ENCODE measurements at places on chromosomes 12 and 14.

- no peak for DNase-seq
Measured at GRCh38 chr14:58824796-58825195, 187.0 kb downstream of the DACT1 start.

GRCh38 chr14:58907803-58908202, 270.0 kb downstream of the DACT1 start:
- no peak for DNase-seq

DNA sequence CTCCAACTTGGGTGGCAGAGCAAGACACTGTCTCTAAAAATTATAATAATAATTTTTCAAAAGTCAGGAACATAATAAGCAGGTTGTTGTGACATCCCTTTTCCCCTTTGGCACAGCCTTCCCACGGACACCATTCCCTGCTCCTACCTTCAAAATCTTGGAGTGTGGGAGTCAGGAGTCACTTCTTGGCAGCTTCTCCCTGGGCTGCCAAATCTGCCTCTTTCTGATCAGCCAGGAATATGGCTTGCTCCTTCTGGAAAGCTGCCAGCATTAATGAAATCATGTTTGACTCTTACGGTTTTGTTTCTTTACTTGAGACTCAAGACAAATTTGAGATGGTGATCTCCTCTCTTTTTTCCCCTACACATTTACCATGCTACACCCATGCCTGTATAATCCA, 391.4 kb upstream of the SYT1 start:
- no peak for DNase-seq

DNA sequence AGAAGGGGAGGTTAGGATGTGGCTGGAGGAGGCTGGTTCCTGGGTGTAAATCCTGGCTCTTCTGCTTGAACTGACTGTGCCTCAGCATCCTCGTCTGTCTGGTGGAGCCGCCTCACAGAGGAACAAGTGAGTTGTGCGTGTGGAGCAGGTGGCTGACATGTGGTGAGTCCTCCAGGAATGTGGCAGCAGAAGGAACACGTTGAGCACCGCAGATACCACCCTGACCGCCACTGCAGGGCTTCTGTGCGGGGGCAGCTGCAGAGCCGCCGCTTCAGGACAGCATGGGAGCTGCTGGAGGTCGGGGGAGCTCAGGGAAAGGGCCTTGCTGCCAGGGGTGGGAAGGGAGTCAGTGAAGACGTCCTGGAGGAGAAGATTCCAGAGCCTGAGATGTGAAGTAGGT, 48.9 kb downstream of the TRAF3 start:
- no peak for DNase-seq

DNA sequence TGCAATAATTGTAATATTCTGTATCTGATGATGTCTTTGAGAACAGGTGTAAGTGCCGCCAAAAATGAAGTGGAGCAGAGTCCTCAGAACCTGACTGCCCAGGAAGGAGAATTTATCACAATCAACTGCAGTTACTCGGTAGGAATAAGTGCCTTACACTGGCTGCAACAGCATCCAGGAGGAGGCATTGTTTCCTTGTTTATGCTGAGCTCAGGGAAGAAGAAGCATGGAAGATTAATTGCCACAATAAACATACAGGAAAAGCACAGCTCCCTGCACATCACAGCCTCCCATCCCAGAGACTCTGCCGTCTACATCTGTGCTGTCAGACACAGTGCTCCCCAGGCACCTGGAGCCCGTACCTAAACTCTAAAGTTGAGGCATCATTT, 268.7 kb downstream of the DAD1 start:
- DNase-seq = no peak

DNA sequence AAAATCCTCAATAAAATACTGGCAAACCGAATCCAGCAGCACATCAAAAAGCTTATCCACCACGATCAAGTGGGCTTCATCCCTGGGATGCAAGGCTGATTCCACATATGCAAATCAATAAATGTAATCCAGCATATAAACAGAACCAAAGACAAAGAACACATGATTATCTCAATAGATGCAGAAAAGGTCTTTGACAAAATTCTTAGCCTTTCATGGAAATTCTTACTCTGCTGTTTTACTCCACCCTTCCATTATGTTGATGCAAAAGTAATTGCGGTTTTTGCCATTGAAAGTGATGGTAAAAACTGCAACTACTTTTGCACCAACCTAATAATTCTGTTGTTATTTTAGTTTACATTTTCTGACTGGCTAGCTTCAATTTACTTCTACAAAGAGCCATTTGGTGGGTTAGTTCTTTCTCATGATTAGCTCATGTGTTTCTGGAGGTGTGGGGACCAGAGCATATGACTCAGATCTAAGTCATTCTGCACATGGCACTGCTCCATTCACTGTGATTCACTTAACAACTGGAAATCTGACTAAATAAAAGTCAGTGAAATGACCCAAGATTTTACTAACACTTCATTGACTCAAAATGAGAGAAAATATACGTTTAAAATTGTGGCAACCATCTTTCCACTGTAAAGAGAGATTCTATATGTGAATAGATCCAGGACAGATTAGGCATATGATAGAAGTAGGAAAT, 99.9 kb downstream of the TMTC3 start:
- no peak for DNase-seq

DNA sequence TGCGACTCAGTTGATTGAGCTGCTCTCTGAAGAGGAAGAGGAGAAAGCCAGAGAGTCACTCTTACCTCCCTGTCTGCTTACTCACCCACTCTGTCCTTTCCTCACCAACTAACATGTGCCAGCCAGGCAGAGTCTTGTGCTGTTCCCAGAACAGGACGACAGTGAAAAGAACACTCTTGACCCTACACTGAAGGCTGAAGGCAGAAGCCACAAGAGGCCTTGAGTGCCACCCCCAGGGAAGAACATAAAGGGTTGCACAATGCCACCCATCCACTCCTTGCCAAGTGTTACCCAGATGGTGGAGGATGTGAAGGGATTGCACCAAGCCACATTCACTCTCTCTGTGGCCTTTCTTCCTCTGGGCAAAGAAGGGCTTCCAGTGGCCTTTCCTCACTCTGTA, 12.8 kb downstream of the ABHD4 start:
- DNase-seq = no peak

- no peak for DNase-seq
Measured at GRCh38 chr12:91975891-91976290, 169.8 kb downstream of the BTG1 start.

GRCh38 chr12:47087088-47087688, 7.4 kb upstream of the AMIGO2 start:
- DNase-seq = no peak

DNA sequence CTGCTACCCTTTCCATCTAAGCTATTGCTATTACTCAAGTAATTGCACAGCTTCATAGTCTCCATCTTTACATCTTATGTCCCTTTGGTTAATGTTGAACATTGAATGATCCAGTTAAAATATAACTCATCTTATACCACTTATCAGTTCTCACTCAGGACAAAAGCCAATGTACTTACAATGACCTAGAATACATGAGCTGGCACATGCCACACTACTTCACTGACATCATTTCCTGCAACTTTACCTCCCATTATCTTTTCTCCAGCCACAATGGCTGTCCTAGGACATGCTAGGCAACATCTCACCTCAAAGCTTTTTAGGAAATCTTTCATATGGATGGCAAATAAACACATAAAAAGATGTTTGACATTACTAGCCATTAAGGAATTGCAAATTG, 309.2 kb downstream of the FOXG1 start:
- DNase-seq = no peak
